Activated CD4-positive, CD25-positive, alpha-beta regulatory T cell treated with anti-CD3 and anti-CD28 coated beads, Interleukin-2, amount 50 U/mL, for 72 hours (primary cell): ENCODE measurements at places on chromosomes 16 and 17.

GRCh38 chr16:75477680-75478473, 13.4 kb upstream of the TMEM170A start:
- DNase-seq = no peak

DNA sequence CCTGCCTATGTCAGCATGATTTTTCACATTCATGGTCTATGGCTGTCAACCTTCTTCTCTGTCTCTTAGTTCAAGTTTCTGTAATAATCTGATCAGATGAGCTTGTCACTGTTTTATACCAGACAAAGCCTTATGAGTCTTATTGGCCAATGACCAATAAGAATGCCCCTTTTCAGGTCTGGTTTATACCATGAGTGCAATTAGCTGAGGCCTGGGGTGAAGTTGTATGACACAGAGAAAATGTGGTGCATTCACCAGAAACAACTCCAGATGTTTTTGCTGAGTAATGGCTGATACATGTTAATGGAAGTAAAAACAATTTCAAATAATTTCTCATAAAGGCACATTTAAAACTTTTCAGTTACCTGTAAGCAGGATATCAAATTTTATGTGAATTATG, 218.6 kb upstream of the CDH8 start:
- no peak for DNase-seq

DNA sequence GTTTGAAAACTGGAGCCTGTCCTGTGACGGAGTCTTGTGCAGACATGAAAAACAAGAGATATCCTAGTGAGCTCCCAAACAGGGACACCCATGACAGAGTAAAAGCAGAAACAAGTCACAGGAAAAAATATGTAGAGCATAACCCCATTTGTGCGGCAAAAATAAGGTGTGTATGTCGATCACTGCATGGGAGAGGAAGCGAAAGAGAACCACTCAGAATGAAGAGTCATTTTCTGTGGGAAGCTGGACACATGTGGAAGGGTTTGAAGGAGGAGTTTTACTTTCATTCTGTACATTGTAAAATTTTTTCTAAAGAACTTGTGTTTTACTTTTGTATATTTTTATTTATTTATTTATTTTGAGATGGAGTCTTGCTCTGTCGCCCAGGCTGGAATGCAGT, 72.1 kb downstream of the JPH3 start:
- no peak for DNase-seq

DNA sequence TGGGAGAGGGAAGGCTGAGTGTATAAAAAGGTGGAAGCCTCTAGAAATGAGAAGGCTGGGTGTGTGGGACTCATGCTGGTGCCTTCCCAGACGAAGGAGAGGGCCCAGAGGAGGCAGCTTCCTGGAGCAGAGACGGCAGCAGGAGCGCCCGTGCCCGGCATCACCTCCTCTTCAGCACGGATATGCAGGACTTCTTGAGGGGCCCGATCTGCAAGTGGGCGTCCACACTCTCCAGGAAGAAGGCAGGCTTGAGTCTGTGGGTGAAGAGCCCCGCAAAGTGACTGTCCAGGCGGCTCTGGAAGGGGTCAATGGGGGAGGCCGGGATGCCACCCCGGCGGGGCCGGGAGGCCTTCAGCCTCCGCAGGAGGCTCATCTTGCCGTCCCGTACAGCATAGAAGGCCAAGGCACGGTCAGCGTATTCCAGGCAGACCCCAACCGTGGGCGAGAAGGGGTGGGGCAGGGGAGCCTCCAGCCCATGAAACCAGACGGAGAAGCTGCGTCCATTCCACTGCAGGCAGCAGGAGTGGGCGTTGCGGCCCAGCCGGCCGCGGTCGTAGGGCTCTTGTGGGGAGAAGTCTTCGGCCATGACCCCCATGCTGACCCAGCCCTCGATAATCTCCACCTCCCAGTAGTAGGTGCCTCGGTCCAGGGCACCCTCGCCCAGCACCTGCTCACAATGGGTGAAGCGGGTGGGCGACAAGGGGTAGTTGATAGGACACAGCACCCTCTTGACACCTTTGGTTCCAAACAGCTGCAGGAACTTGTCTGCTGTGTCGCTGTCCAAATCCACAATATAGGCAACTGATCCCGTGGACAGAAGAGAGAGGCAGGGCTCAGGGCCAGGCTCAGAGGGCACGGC, 3.8 kb downstream of the TRIM47 start:
- no peak for DNase-seq

DNA sequence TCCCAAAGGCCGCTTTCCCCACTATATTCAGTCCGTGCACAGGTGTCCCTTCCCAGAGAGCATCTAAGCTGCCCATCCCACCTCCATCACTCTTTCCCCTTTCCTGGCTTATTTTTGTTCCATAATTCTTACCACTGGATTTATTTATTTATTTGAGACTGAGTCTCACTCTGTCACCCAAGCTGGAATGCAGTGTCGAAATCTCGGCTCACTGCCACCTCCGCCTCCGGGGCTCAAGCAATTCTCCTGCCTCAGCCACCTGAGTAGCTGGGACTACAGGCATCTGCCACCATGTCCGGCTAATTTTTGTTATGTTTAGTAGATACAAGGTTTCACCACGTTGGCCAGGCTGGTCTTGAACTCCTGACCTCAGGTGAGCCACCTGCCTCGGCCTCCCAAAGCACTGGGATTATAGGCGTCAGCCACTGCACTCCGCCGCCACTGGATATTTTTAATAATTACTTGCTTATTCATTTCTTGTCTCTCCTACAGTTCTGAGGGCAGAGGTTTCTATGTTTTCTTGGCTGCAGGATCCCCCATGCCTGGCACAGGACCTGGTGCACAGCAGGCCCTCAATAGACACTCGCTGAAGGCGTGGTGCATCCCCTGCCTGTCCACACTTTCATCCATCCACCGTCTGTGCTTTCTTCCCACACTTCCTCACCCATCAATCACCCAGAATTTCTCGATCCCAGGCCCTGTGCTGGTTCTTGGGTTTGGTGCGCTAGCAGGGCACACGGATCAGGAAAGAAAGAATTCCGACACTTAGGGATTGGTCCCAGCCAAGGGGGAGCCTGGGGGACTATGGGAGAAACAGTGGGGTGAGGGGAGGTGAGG, 9.9 kb upstream of the ADGRG1 start:
- DNase-seq = no peak

- no peak for DNase-seq
These were observed 54.9 kb upstream of the DLX4 start for GRCh38 chr17:49914096-49914490.

DNA sequence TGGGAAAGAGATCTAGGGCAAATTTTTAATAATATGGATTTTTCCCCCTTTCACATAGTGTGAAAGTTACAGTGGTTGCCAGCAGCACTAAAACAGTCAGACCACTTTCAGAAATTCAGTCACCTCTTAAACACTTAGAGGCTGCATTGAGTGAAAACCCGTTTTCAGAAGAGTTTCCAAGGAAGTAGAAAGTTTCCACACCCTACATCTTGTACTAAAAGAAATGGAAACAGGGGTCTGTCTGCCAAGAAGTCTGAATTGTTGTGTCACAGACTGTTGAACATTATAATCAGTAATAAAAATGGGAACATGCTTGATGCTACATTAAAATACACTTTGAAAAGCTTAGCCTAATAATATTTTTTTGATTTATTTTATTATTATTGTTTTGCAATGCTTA, 278.9 kb upstream of the KCNJ16 start:
- no peak for DNase-seq

GRCh38 chr17:15381707-15382106, 40.3 kb upstream of the TEKT3 start:
- no peak for DNase-seq

- DNase-seq = no peak
These were observed 2.5 kb upstream of the JMJD8 start for GRCh38 chr16:686459-687260.

GRCh38 chr16:70767377-70768202, 33.4 kb downstream of the VAC14 start:
- DNase-seq = no peak

DNA sequence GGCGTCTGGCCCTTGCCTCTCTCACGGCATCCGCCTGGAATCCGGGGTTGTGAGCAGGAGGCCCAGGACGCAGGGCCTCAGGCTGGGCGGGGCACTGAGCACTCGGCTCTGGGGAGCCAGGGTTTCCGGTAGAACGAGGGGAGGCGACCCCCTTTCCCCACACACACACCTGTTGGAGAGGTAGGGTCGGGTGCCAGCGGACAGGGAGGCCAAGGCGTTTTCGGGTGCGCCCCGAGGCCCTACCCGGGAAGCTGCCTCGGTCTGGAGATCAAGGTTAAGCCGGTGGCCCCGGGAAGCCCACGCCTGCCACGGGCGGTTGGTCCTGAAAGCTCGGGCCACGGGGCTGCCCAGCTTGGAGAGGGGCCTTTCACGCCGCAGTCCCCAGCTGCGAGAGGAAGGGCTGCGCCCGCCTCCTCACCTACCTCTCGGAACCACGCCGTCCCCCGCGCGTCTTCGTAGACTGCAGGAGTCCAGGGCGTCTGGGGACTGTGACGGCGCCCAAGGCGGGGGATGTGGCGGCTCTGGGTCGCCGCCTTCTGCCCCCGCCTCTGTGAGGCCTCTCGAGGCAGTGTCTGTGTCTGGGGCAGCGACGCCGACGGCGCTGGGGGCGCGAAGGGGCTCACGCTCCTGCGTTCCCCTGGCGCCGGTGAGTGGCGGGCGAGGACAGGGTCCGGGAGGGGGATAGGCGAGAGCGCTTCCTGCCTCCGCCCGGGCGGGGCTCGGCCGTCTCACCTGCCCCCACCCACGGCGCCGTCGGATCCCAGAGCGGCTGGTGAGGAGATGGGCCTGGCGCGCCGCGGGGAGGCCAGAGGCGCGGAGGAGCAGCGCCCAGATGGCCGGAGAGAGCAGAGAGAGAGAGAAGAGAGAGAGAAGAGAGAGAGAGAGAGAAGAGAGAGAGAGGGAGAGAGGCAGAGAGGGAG, 20.3 kb upstream of the HOXB9 start:
- no peak for DNase-seq

- no peak for DNase-seq
These were observed 50.1 kb downstream of the PECAM1 start for GRCh38 chr17:64340557-64340956.

DNA sequence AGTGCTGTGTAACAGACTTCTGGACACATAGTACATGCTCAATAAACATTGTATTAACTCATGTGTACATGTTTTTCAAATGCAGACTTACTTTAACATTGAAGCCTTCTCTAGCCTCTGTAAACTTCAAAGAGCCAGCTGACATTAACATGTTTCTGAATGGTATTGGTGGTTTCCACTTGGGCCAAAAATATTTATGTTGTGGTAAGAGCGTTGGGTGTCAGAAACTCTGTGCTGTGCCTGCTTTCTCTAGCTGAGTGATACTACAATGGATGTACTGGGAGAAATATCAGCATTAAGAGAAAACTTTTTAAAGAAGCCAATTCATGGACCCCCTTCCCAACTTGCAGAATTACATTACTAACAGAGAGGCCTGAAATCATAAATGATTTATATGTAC, 1951.7 kb downstream of the TP53TG3F start:
- no peak for DNase-seq

DNA sequence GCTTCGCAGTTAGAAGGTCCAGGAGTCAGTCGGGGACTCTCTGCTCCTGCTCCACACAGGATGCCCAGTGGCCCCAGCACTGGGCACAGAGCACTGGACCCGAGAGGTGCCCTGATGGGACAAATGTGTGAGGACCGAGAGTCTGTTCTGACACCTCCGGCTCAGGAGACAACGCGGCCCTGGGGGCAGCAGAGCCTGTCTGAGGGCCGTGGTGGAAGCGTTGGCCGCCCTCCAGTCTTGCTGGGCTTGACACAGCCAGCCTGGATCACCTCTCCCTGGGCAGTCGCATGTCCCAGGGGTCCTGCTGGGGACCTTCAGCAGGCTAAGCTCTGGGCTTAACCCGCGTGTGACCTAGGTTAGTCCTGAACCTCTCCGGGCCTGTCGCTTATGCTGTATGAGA, 23.1 kb downstream of the LGALS9 start:
- no peak for DNase-seq

DNA sequence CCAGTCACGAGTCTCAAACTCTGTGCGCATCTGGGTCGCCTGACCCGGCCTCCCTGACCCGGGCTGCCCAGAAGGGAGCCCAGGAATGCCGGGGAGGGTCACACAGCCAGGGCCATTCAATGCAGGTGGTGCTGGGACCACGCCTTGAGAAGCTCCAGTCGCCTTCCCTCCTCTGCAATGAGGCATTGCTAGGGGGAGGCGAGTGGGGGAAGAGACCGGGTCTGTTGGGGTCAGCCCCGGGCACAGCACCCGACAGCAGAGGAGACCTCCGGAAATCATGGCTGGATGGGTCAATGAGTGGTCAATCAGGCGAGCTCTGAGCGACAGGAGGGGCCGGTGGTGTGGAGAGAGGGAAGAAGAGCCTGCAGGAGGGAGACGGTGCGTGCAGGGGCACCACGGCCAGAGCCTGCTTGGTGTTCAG, 13.3 kb downstream of the JPH3 start:
- DNase-seq = no peak

GRCh38 chr16:79972053-79972704, 371.6 kb upstream of the MAF start:
- no peak for DNase-seq

DNA sequence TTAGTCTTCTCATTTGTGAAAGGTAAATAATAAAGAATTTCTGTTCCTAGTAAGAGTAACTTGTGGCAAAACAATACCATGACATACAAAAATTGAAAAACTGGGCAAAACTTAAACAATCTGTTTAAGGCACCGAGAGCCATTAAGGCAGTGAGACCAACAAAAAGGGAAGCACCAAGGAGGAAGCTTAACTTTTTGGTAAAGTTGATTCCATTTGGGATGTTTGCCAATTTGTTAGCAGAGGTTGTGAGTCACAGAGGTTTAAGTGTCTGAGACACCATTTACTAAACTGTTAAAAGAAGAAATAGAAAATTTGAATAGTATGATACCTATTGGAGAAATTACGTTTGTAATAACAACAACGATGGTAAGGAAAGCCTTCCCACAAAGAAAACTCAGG, 4.9 kb downstream of the SLC35G3 start:
- no peak for DNase-seq

- DNase-seq = no peak
These were observed 590.3 kb upstream of the GOT2 start for GRCh38 chr16:59324462-59324861.

GRCh38 chr17:17527956-17528500, 31.8 kb upstream of the RASD1 start:
- DNase-seq = no peak

GRCh38 chr17:15364615-15365014, 23.2 kb upstream of the TEKT3 start:
- no peak for DNase-seq

GRCh38 chr17:9132944-9133610, 111.8 kb downstream of the NTN1 start:
- no peak for DNase-seq
